ENCODE measurements at places on chromosomes 4 and X. TPM values are rescaled to one million over a fixed set of nuclear protein-coding genes. Genes with fewer than 3 reads are reported as not detected.

Gene XG
- 1.5 TPM for total RNA-seq

Gene DGKK
- total RNA-seq = not detected

Gene SPANXA1
- total RNA-seq = not detected

Gene PASD1
- total RNA-seq = not detected

Gene ADAMTS3
- not detected for total RNA-seq

Gene RRH
- 0.08 TPM for total RNA-seq

Gene MAGIX
- total RNA-seq = 4.8 TPM

Gene CAPN6
- 0.73 TPM for total RNA-seq

Gene COX18
- total RNA-seq = 30.1 TPM

Gene RBBP7
- 96.9 TPM for total RNA-seq

Gene ARR3
- total RNA-seq = not detected

Gene AMBN
- not detected for total RNA-seq

Gene SRPK3
- 252 TPM for total RNA-seq

Gene F8A2
- not detected for total RNA-seq

Gene NAP1L5
- total RNA-seq = 8.3 TPM

Gene ATP1B4
- total RNA-seq = 58.0 TPM

Gene ZCCHC18
- 0.26 TPM for total RNA-seq

Gene INTU
- 12.7 TPM for total RNA-seq

Gene IGFBP7
- total RNA-seq = 172 TPM

Gene TXK
- total RNA-seq = 2.7 TPM

Gene FMR1NB
- total RNA-seq = not detected

Gene HMGN5
- total RNA-seq = 0.42 TPM

Gene SOX3
- total RNA-seq = not detected

Gene UBE2A
- total RNA-seq = 38.0 TPM

Gene P2RY10
- not detected for total RNA-seq

Gene VCX
- total RNA-seq = not detected

Gene ZCCHC4
- 12.3 TPM for total RNA-seq

Gene MAGEB6B
- not detected for total RNA-seq

Gene FHL1
- total RNA-seq = 501 TPM

Gene F11
- not detected for total RNA-seq

Gene VEGFD
- not detected for total RNA-seq

Gene CXCL10
- not detected for total RNA-seq

Gene SLC25A6
- total RNA-seq = 219 TPM

Gene SULT1B1
- total RNA-seq = under 0.01 TPM

Gene MAGEA9B
- not detected for total RNA-seq

Gene ZNF674
- 1.7 TPM for total RNA-seq

Gene AFF2
- 3.2 TPM for total RNA-seq

Gene CLNK
- not detected for total RNA-seq

Gene PDE6B
- total RNA-seq = 2.1 TPM

Gene HHIP
- total RNA-seq = 0.05 TPM

Gene BEX2
- total RNA-seq = 6.5 TPM

Gene TEC
- total RNA-seq = 3.0 TPM

Gene COL4A5
- 40.0 TPM for total RNA-seq

Gene PABPC1L2B
- total RNA-seq = not detected

Gene MMRN1
- total RNA-seq = not detected

Gene SGCB
- total RNA-seq = 70.2 TPM

Gene NUDT10
- 0.42 TPM for total RNA-seq

Gene SPP1
- not detected for total RNA-seq

Measured in myocyte (in vitro differentiated cells).